ENCODE measurements at places on chromosomes 2 and 18.

- no peak for DNase-seq
These were observed 67.6 kb upstream of the FAM124B start for GRCh38 chr2:224469374-224469964.

- DNase-seq = peak; percentile 3
These were observed 39.3 kb downstream of the VSNL1 start for GRCh38 chr2:17579605-17580318.

DNA sequence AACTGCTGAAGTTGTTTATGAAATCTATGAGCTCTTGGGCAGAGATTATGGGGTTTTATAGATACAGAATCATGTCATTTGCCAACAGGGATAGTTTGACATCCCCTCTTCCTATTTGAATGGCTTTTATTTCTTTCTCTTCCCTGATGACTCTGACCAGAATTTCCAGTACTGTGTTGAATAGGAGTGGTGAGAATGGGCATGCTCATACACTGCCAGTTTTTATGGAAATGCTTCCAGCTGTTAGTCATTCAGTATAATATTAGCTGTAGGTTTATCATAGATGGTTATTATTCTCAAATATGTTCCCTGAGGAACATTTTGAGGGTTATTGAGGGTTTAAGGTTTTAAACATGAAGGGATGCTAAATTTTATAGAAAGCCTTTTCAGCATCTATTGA, 121.2 kb downstream of the NR4A2 start:
- DNase-seq = no peak

GRCh38 chr2:226154610-226155009, 645.0 kb downstream of the IRS1 start:
- no peak for DNase-seq

GRCh38 chr2:45156605-45157004, 147.4 kb upstream of the SIX2 start:
- DNase-seq = no peak

DNA sequence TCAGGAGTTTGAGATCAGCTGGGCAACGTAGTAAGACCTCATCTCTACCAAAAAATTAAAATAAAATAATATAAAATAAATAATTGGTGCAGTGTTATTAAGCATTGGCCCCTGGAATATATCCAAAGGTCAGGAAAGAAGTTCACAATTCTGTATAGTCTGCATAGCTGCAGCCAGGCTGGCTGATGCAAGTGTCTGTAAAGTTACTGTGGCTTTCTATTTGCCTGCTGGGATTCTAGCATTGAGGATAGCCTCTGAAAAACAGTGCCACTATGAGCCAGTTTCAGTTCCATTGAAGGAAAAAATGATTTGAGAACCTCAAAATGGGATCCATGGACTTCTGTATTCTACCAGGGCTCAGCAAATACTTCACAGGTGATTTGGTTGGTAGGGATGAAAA, 208.6 kb downstream of the PARD3B start:
- no peak for DNase-seq

GRCh38 chr2:41896186-41896846, 151.5 kb upstream of the PKDCC start:
- peak; percentile 18 for DNase-seq

- no peak for DNase-seq
These were observed 825.8 kb downstream of the DCC start for GRCh38 chr18:53165770-53166169.

GRCh38 chr2:167756446-167756845, 490.9 kb downstream of the STK39 start:
- DNase-seq = no peak

DNA sequence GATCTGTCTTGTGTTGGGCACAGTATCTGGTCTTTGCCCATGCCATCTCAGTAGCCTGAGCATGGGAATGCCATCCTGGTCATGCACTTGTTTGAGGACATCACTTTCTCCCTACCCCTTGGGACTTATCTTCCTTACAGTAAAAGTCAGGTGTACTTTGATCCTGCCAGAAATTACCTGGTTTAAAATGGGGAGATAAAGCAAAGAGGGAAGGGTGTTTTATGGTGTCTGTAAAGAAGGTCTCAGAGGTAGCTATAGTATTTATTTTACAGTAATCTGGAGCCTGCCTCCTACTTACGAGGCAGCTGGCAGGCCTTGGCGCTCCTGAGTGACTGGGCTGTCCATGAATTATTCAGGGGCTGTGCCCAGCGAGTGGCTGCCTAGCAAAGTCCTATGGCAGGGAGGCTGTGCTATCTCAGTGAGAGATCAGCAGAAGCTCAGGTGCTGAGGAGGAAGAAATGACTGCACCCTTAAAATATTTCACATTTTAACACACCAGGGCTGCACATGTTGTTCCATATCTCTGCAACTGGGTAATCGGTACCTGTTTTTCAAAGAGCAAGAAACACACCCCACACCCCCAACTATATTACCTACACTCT, 93.9 kb downstream of the SPTBN1 start:
- DNase-seq = no peak

GRCh38 chr2:100194951-100195350, 52.6 kb upstream of the AFF3 start:
- DNase-seq = no peak

GRCh38 chr2:240161087-240161750, 20.8 kb upstream of the OTOS start:
- no peak for DNase-seq

- DNase-seq = no peak
These were observed 647.7 kb upstream of the FSHR start for GRCh38 chr2:49801898-49802450.

DNA sequence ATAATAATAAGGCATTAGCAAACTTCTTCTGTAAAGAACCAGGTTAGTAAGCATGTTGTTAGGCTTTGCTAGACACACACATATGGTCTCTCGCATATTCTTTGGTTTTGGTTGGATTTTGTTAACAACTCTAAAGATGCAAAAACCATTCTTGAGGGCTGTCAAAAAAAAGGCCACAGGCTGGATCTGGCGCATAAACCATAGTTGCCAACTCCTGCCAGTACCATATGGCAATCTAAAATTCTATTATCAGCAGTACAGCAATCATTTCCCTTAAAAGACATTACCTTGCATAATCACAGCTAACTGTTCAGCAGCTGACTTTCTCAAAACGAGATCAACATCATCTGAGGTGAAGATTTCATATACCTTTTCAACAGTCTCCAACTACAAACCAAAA, 63.5 kb downstream of the RTTN start:
- no peak for DNase-seq

GRCh38 chr2:175035806-175036205, 30.6 kb upstream of the CHN1 start:
- no peak for DNase-seq
